Globus pallidus (tissue), 1 donor: ENCODE measurements at places on chromosomes 2 and 18.
A peak's percentile ranks its signal among the peaks of the same experiment; 100 is the strongest.

DNA sequence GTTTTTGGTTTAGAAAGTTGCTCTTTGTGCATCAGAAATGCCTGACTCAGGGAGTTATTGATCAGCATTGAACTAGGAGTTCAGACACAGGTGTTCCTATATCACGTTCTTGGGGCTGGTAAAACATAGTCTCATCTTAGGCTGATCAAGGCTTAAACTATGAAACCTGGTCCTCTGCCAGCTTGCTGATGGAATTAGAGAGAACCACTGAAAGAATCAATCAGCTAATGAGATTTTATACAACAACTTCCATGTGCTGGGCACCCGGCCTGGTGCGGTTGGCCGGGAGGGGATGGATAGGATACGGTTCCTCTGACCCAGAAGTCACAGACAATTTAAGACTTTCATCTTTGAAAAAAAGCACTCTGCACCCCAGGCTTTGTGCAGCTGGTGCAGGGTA is 164.9 kb downstream of the RDH14 start:
- no peak for DNase-seq

- no peak for DNase-seq
These were observed 10.6 kb downstream of the SPEG start for GRCh38 chr2:219445220-219445640.

DNA sequence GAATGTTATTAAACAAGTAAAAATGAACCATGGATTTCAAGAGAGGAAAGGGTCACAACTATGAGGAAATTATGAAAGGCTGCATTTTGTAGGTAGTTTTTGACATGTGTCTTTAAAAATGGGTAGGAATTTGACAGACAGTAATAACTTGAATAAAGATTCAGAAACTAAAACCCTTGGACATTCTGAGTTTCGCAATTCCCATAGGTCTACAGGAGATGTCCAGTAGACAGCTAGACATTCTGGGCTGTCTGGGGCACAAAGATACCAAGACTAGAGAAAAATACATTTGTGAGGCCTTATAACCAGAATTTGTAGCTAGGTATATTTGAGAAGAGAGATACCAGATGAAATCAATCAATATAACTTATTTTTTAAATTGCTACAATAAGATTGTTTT is 42.3 kb downstream of the DNAJC10 start:
- no peak for DNase-seq

- no peak for DNase-seq
These were observed 367.1 kb downstream of the HRH4 start for GRCh38 chr18:24827501-24827900.

GRCh38 chr18:79517341-79517740 is 121.6 kb downstream of the NFATC1 start:
- no peak for DNase-seq

- peak; percentile 57 for DNase-seq
These were observed 82.0 kb upstream of the RANBP2 start for GRCh38 chr2:108637304-108637669.

DNA sequence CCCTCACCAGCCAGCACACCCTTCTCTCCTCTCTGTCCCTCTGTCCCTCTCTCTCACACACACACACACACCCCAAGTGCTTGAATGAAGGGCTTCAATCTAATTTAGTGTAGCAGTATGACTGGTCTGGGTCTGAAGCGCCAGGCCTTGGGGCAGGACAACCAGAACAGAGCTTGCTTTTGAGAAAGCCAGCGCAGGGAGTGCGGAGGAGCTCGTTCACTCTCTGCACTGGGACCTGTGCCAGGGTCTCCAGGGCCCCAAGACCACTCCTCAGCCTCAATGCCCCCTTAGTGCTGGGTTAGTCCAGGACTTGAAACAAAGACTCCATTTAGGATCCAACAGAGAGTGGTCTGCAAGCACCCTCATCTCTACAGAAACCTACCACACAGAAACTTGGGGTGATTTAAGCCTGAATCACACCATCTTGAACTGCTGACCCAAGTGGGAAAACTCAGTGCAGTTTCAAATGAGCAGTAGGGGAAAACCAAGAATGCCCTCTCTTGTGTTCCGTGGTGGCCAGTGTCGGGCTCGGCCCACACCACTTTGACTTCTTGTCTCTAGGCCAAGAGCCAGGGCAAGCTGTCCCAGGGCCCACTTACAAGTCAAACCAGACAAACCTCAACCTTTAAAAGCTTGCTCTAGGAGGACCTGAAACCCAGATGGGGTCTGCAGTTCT is 66.6 kb upstream of the WIPF1 start:
- DNase-seq, result peak; percentile 62

- DNase-seq, result no peak
These were observed 40.3 kb downstream of the FHOD3 start for GRCh38 chr18:36337679-36338402.

DNA sequence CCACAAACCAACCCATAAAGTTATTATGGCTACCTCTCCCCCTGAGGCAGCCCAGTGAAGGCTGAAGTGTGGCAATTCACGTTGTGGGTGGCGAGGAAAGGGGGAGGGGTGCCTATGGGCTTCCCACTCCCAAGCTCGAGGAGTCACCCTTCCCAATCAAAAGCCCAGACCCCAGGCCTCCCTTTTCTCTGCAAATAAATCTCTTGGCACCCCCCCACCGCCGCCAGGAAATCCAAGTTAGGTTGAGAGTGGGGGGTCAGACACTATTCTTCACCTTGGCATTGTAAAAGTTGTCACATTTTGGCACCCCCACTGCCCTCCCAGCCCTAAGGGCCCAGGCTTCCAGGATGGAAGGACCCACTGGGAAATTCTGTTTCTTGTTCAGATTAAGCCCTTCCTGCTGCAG is 6.9 kb downstream of the ANKRD53 start:
- no peak for DNase-seq

DNA sequence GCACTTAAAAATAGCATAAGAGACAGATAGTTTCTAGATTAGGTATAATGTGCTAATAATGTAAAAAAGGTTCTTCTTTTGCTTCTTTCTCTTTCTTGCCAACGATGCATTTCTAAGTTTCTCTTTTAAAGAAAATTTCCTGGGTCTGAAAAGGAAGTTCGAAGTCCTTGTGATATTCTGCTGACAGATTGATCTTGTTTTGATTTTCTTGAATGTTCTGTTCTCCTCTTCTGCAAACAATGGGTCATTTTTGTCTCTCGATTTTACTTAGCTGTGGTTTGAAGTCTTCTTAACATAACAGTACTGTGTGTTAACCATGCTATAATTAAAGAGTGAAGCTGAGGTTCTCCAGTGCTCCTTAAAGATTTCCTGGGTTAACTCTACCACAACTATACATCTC is 61.1 kb upstream of the ACYP2 start:
- DNase-seq, result no peak

DNA sequence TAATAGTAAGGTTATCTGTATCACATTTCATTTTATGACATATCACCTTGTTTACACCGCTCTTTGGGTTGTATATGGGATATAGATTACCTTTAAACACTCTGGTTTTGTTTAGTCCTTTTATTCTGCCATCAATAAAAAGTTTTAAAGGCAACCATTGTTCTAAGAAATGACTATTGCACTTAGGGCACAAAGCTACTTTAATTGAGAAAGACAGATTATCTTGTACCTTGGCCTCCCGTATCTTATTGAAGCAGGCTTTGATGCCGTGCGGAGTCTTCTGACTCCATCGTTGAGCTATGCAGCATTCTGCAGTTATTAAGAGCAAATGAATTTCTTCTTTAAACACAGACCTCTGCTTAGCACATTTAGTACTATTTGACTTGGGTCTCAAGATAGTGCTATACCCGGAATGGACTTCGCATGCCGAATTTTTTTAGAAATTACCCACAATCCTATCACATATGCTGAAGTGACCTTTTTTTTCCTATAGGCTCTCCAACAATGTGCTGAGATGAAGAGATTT is 16.7 kb downstream of the PKDCC start:
- DNase-seq, result no peak

- no peak for DNase-seq
These were observed 774.4 kb downstream of the DCC start for GRCh38 chr18:53114441-53114840.

DNA sequence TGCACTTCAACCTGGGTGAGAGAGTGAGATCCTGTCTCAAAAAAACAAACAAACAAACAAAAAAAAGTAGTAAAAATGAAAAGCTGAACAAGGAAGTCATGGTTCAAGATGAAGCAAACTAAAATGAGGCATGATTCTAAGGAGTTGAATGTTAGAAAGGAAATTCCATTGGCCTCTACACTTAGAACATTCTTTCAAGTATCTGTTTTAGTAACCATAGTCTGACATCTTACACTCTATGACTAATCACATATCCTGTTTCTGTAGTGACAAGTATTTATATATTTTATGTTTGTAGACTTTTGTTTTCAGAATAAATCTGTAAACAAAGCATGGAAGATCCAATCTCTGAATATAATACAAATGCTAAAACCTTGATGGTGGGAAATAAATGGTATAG is 164.1 kb downstream of the KIAA1328 start:
- DNase-seq, result no peak

DNA sequence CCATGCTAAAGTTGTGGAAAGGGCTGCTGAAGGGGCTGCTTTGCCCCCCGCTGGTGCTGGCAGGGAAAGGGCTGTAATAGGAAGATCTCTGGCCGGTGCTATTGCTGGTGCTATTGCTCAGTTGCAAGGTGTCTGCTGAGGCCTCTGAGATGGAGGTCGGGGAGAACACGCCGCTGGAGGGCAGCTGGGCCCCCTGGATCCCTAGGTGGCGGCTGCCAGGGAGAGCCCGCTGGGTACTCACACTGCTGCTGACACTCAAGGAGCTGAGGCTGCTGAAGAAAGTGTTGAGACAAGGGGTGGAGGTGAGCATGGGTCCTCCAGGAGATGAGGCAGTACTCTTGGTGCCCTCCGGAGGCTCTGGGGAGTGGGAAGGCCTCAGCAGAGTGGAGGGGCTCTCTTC is 4.2 kb downstream of the FOXI3 start:
- DNase-seq, result no peak

DNA sequence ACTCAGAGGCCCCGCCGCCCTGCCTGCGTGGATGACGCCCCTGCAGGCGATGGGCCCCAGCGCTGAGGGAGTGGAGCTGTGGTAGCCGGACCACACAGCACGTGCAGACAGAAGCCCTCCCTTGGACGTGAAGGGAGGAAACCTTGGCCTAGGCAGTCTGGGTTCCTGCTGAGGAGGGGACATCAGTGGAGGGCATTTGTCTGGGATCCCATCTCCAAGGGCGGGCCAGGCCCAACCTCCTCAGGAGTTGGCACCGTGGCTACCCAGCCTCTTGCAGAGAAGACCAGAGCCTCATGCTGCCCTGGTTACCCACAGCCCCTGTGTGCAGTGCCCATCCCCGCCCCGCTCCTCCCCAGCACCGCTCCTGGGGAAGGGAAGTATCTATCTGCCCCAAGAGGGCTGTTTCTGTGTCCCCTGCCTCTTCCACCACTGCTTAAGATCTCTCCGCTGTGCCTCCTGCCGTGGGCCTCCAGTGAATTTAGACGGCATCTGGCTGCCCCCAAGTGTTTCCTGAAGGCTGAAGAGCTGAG is 241.8 kb downstream of the KLHL29 start:
- DNase-seq, result no peak

- no peak for DNase-seq
These were observed 121.6 kb upstream of the FZD5 start for GRCh38 chr2:207891086-207891844.

DNA sequence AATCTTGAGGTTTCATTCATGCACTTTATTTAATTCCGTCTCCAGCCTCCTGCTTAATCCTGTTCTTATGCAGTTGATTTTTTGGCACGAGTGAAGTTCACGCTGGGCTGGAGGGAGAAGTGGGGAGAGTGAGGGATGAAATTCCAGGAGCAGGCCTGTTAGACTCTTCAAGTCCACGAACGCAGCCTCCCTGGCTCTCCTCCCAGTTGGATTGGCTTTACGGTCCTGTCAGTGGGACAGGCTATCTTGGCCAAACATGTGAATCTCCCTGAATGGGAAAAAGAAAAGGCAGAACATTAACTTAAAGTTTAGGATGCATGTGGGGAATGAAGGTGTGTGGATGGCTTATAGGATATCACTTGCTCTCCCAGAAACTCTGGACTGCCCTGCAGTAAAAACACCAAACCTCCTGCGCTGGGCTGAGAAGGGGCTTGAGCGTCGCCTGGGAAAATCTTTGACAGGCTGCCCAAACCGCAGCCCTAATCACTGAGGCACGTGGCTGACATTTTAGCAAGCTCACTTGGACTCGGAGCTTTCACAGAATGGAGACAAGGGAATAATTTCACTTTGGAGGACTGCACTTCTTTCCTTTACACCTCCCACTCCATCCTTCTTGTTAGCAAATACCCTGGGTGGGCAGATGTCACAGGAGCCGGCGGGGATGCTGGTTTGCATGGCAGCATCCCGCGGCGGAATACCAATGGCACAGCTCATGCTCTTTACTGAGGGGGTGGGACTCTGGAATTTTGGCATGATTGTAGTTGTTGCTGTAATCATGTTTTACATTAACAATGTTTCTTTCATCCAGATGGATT is 93.9 kb downstream of the ACKR3 start:
- no peak for DNase-seq

- DNase-seq, result no peak
These were observed 19.1 kb upstream of the SH3BP4 start for GRCh38 chr2:234932591-234933168.

DNA sequence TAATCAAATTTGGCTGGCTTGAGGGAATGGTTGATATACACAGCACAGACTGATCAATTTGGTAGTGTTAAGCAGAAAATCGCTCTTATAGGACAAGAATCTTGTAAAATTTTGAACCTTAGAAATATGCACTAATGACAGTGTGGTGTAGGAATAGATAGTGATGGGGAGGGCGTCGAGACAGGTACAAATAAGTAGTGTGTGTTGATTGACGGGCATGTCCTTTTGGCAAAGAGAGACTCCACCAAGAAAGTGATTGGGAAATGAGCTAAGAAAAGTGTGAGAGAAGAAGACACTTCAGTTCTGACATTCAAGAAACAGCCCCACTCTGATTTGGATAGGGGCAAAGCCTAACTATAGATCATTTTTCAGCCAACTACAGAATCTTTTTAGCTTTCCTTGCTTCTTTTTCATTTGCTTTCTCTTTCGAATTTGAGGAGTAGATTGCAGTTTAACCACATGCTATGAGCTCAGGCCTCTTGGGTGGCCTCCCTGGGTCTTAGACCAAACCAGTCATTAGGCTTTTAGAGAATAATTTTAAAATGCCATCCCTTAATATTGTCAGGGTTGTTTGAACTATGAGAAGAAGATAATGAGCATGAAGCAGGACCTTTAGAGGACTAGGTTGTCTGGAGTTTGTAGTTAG is 127.1 kb downstream of the CERS6 start:
- DNase-seq, result no peak

- no peak for DNase-seq
These were observed 9.4 kb upstream of the CTLA4 start for GRCh38 chr2:203858176-203858575.

GRCh38 chr2:120993661-120994060 is 258.0 kb downstream of the GLI2 start:
- no peak for DNase-seq

DNA sequence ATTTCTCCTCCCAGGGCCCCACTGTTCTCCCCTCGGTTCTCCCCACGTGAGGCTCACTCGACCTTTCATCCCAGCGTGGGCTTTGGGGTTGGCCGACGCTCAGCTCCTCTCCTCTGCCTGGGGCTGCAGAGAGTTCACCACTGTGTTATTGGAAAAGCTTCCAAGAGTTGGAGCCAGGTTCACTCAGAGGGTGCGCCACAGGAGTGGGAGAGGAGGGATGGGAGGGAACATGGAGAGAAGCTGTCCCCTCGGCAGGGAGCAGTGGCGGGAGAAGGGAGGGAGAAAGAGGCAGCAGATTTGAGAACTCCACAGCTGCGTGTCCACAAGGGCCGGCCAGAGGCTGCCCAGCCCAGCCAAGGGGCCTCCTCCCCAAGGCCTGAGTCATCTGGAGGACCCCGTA is 197.1 kb upstream of the SMAD2 start:
- no peak for DNase-seq
